ENCODE measurements at places on chromosomes 6 and 20. TPM values are rescaled to one million over a fixed set of nuclear protein-coding genes. Genes with fewer than 3 reads are reported as not detected.

DNA sequence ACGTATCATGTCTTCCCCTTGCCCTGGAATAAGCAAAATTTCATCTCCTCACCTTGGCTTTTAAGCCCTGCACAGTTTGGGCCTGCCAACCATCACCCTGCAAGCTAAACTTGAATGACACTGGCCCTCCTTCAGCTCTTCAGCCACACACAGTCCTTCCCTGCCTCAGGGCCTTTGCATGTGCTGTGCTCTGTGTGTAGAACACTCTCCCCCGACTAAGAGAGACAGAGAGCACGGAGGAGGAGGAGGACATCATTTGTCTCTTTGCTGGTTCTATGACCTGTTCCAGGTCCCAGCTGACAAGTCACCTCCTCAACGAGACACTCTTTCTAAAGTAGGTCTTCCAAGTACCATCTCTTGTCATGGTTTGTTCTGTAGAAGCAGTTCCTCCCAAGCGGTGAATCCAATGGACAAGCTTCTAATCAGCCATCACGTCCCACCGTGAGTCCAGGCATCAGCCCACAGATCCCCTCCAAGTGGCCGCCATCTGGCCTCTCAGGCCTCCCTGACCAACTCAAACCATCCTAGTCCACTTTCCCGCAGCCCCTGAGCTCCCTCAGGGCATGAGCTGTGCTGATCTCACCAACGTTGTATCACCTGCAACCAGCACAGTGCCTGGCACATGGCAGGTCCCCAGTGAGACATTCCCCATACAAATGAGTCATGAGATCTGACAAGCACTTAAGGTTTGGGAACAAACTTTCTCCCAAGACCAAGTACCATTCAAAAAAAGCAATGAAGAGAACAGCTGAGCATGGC is 30.5 kb downstream of the NFATC2 start:
- no peak for DNase-seq

GRCh38 chr6:145814035-145814500 is 527 bp downstream of the FBXO30 start:
- DNase-seq, result peak; percentile 16

GRCh38 chr6:90533615-90534336 is 53.1 kb downstream of the MAP3K7 start:
- peak; percentile 2 for DNase-seq

- no peak for DNase-seq
Measured at GRCh38 chr6:166489301-166490155, 97.0 kb downstream of the RAMACL start.

GRCh38 chr6:151998784-151999183 is 191.3 kb downstream of the ESR1 start:
- DNase-seq, result no peak

DNA sequence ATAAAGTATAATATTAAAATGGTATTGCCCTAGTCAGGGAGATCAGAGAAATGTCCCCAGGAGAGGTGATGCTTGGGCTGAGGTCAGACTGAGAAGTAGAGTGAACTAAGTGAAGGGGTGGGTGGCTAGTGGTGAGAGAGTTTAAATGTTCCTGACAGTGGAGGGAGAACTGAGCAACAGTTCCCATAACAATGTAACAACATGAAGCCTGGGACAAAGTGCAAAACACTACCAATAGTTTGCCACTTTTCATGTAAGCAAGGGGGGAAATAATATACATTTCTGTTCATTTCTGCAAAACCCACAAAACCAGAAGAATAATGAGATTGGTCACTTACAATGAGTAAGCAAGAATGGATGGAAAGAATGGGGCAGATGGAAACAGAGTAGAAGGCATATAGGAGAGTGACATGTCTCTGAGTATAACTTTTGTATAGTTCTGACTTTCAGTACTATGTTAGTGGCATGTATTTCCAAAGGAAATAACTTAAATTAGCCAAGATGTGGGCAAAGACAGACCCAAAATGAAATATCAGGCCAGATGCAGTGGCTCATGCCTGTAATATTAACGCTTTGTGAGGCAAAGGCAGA is 13.3 kb upstream of the FAXC start:
- peak; percentile 12 for DNase-seq

- DNase-seq, result no peak
Measured at GRCh38 chr6:139605350-139605749, 230.9 kb upstream of the CITED2 start.

GRCh38 chr6:37513576-37513975 is 13.9 kb upstream of the CCDC167 start:
- DNase-seq, result no peak

DNA sequence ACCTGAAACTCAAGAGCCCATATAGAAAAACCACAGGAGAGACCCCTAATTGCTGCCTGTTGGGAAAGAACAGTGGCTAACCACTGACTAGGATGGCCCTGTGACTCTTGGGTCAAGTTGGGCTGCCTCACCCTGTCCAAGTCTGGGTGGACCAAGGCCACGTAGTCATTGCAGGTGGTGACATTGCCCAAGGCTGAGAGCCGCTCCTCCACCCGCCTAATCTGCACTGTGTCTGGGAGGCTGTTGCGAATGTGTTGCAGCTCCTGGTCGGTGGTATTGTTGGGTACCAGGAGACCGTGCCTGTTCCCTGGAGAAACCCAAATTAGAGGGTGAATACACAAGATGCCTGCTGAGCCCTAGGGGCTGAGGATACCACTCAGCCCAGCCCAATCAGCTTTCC is 2.6 kb upstream of the MMP24OS start:
- no peak for DNase-seq

The KCNK15 gene
- 0.25 TPM for total RNA-seq

The FAM217A gene
- not detected for total RNA-seq

The MMUT gene
- total RNA-seq, result 11.9 TPM

The TRIM15 gene
- not detected for total RNA-seq
